ENCODE measurements at places on chromosomes 5 and 9.

DNA sequence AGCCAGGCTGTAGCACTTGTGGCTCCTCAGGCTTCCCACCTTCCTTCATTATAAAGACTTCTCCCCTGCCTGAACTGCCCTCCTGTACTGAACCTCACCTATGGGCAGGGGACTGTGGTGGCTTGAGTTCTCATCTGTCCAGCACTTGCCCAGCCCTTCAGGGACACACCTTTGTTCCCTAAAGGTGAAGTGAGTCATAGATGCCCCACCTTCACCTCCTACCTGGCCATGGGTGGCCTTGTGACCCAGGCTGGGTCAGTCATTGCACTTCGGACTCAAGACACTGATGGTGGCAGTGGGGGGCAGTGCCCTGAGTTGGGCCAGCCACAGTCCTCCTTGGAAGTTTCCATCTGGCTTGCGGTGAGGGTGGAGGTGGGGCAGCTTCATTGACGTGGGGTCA lies 26.1 kb upstream of the PSD2 start:
- no peak for DNase-seq

DNA sequence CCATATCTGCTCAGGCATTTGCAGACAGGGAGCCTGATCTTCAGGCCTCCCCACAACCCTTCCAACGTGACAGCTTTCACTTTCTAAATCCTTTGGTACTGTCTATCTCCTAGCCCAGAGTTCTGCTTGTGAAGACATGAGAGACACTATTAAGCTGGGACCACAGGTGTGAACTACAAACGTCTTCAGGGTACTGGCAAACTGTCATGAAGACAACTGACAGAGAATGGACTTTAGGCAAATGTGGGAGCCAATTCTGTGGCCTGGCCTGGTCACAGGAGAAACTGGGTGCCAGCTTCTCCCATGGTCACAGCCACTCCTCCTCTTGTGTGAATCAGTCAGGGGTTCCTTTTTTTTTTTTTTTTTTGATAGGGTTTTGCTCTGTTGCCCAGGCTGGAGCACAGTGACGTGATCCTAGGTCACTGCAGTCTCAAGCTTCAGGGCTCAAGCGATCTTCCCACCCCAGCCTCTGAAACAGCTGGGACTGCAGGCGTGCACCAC lies 10.4 kb downstream of the TRIM14 start:
- DNase-seq, result no peak

DNA sequence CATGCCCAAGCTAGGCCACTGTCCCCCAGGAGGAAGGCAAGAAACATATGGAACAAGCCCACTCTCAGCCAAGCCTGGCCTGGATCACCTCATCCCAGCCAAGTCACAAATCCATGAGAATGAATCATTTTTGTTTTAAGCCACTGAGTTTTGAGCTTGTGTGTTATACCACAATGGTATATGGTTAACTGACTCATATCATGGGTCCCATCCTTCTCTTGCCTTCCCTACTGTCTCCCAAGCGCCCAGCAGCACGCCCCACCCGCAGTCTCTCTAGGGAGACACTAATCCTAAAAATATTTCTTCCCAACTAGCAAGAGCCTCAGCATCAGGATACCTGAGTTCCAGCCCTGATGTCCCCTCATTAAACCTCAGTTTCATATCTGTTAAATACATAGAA lies 248.1 kb downstream of the CDK5RAP2 start:
- DNase-seq, result no peak

GRCh38 chr9:134168757-134169550 lies 4.6 kb upstream of the RNU6ATAC start:
- DNase-seq, result no peak

DNA sequence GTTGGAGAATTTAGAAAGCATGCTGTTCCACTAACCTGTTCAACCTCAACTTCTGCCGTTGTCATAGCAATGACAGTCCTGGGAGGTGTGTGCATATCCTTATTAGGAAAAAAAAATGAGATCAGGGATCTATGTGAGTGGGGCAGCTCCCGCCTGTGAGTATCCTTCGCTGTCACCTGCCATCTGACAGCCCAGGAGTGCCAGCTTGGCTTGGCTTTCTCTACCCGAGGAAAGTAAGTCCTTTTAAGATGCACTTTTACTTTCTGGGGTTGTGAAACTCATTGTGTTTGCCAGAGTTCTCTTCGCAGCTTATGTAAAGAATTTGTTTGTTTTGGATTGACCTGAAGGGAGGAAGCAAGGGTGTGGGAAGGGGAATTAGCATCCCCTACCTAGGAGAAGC lies 21.8 kb downstream of the PCDHAC2 start:
- no peak for DNase-seq

- no peak for DNase-seq
These were observed 153.7 kb upstream of the EGFLAM start for GRCh38 chr5:38104497-38105230.

DNA sequence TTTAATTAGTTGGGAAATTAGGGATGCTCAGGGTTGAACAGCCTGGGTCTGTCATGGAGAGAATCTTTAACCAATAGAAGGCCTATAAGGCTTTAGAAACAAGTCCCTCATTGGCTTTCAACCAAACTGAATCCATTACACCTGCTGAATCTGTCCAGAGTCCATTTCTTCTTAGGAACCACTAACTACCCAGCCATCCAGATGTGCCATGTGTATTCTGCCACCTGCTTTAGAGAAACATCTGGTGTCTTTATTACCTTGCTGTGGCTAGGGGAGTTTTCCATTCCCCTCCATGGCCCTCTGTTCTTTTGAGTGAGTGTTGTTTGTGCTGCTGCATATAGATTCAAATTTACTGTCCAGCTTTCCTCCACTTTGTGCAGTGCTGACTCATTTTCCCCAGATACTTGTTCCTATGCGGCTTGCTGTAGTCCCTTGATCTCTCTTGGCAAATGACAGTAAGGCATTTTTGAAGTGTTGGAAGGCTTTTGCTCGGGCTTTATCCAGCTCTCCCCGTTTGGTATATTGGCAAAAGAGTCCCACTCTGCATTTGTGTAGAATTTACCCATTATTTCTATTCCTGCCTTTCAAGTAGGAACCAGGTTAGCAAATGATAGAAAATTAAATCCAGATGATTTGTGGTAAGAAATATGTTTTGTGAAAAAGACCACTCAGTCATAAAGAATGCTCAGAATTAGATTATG lies 54.6 kb downstream of the NLN start:
- no peak for DNase-seq

DNA sequence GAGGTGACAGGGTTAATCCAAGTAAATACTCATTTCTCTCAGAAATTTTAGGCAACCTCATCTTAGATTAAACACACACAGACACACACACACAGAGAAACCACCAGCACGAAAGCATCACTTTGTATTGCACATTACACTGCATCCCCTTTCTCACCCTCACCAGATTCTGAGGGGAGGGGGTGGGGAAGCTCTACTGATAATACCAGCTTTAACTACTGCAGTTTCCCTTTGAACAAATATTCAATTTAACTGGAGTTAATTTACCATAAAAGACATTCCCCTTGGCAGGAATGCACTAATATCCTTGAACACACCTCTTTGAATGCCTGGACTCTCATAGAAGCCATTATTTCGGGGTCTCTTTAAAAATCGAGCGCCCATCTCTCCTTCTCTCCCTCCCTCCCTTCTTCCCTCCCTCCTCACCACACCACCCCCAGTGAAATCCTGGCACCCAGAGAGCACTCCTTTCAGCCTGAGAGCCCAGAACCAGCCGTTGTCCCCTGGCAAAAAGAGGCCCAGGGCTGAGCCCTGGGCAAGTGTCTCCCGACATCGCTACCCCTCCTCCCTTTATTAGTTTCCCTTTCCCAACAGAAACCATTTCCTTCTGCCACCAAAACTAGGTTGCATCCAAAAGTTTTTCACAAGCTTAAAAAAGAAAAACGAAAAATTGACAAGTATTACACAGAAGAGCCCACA lies 2.8 kb upstream of the NFIB start:
- no peak for DNase-seq

GRCh38 chr5:103244398-103244797 lies 14.2 kb upstream of the MACIR start:
- no peak for DNase-seq

- DNase-seq, result no peak
These were observed 89.4 kb downstream of the SH3TC2 start for GRCh38 chr5:148973455-148973854.

DNA sequence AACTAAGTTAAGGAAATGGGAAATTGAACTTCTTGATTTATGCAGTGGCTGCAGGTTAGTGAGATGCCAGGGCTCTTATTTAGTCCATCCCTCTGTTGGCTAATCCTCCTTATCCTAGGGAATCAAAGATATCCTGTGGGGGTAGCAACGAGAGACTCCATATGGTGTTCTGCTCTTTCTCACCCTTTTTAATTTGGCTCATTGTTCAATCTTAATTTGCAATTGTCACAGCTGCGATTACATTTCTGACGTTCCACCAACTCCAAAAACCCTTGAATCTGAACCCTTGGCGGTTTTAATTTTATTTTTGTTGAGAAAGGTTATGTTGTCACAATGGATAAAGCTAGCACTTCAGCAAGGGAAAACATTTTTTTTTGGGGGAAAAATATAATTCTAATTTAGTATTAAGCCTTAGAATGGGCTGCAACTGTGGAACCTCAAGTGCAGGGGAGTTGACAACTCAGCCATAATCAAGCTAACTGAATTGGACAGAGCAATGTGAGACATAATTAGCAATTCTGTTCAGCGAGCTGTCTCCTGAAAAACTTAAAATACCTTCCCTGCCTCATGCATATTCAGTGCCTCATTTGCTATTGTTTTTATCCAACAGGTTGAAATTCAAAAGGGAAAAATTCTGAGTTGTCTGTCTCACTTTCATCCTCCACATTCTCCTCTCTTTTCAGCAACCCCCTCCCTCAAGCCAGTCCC lies 91.3 kb downstream of the MAT2B start:
- no peak for DNase-seq

DNA sequence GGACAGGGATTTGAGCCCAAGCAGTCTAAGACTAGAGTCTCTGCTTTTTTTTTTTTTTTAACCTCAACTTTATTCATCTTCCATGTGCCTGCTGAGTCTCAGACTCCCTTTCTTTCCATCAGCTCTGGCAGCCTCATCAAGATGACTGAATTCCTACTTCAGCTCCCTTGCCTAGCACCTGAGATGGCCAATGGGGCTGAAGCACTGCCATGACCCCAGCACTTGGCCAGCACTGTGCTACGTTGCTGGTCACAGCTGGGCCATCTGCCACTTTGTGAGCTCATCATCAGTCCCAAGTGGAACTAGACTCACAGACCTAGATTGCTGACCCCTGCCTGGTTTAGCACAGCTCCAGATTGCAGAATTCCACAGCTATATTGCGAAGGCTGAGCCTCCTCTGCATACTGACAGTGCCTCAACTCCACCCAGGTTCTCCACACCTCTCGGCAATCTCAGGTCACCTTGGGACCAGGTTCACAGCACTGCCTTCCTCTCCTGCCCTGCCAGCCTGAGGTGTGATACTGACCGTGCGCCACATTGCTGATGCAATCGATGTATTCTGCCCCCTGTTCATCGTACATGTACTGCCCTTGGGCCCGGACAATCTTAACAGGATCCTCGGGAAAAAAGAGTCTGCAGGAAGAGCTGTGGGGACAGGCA lies 1.6 kb downstream of the PHYKPL start:
- no peak for DNase-seq

DNA sequence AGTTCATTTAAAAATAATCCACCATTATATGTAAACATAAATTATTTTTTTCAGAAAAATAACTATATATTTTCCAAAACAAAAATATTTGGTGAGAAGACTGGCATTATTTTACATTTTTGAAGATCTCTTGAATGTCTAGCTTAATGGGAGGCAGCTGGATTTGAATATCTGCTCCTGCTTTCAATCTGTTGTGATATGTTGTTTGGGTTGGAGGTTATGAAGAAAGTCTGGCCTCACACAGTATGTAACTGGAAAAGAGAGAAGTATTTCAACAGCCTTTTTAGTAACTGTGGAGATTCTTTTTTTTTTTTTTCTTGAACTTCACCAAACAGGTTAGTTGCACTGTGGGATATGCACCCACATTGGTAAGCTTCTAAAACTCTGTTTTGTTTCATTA lies 84.7 kb upstream of the SLIT3 start:
- no peak for DNase-seq

DNA sequence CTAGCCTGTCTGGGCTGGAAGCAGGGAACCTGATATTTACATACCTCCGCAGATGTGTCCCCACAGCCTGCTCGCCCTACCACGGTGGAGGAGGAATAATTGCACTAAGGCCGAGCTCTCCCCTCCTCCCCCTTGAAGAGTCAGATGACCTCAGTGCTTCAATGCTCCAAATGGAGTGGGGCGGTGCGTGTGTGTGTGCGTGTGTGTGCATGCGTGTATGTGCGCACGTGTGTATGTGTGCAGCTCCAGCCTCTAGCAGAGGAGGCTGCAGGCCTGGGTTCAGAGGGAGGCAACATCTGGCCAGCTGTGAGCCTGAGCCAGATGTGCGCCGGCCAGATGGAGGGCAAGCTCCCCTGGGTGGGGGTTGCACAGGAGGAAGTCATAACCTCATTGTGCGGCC lies 90.5 kb downstream of the NRG2 start:
- no peak for DNase-seq

DNA sequence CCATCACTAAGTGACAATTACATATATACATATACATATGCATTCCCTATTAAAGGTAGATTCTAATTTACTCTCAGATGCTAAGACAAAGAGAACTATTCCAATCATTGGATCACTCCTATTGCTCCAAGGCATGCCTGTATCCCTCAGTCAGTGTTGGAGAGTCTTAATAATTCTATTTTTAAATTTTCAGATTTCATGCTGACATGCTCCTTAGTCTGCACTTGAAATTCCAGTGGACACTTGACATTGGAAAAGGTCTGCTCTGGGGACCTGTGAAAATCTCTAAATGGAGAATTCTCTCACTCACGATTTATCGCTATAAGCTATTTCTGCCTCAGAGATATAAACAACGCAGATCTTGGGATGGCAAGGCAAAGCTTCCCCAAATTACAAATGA lies 3.9 kb upstream of the FUBP3 start:
- DNase-seq, result no peak

GRCh38 chr5:74056789-74057164 lies 430.8 kb downstream of the ARHGEF28 start:
- no peak for DNase-seq

DNA sequence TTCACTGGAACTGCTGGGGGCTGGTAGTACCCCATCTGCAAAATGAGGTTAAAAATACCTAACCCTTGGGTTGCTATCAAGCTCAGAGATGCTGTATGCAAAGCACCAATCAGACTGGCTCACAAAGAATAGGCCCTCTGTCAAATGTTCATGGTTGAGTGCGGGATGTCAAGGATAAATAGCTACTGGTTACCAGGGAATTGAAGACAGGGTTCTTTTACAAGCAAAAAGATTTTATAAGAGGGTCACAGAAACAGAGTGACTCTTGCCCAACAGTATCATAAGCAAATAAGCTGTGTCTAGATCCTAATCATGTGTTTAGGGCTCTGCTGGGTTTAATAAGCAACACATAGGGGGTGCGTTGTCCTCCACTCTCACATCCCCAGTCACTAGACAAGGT lies 11.9 kb downstream of the SYK start:
- no peak for DNase-seq
